ENCODE measurements at places on chromosomes 7 and 10.

- DNase-seq: no peak
These were observed 31.1 kb downstream of the PIK3CG start for GRCh38 chr7:106896231-106896630.

DNA sequence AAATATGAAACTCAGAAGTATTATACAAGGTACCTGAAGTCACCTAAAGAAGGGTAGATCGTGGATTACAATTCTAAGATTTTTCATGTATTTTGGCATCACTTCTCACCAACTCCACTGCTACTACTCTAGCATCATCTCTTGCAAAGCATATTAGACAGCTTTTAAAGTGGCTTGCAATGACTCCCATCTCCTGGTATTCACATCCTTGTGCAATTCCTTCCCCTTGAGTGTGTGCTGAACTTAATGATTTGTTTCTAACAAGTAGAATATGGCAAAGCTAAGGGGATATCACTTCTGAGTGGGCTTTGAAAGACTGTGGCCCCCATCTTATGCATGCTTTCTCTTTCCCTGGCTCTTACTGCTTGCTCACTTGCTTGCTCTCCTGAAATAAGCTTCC is 280.2 kb downstream of the SNX13 start:
- DNase-seq: no peak

DNA sequence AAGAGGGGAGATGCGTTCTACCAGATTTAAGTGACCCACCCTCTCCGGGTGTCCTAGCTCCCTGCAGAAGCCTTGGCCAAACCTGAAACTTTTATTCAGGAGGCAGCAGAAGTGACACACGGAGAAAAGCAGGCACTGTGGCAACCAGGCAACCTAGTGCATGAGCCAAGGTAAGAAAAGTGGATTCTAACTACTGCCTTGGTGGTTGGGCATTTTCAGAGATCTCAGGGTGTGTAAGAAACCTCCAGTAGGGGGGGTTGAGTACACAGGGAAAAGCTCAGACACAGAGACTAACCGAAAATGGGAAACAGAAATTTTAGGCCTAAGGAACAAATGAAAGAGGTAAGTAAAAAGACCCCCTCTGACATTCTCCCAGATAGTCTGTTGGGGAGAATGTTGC is 645.7 kb downstream of the ANKRD7 start:
- peak; percentile 50 for DNase-seq

DNA sequence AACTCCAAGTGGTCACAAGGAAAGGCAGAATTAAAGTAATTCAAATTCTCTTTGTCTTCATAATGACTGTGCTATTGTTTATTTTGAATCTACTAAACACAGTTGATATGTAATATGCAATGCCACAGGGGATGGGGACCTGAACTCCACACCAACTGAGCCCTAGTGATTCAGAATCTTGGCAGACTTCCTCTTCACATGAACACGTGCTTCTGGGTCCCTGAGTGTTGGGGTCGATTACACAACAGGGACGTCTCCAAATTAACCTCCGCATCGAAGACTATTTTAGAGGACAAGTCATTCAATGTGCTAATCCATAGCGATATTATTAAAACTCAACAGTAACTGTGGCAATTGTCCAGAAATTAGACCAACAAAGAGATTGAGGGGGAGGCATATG is 95.3 kb upstream of the CARD11 start:
- DNase-seq: no peak

- DNase-seq: no peak
These were observed 4.3 kb upstream of the LIPF start for GRCh38 chr10:88659725-88660597.

GRCh38 chr10:89251409-89252224 is at the start of gene LIPA:
Gene LIPA, minus strand, starts transcription at chr10:89251775. Its CDS starts 4,127 bp downstream, at chr10:89247648.
- peak; percentile 99 for DNase-seq

- DNase-seq: no peak
These were observed 61.0 kb downstream of the MEOX2 start for GRCh38 chr7:15625466-15625865.

- DNase-seq: peak; percentile 96
These were observed at the start of gene CHST12 for GRCh38 chr7:2403014-2403717. Gene CHST12, plus strand, starts transcription at chr7:2403611. Its CDS starts 29,029 bp downstream, at chr7:2432640.

DNA sequence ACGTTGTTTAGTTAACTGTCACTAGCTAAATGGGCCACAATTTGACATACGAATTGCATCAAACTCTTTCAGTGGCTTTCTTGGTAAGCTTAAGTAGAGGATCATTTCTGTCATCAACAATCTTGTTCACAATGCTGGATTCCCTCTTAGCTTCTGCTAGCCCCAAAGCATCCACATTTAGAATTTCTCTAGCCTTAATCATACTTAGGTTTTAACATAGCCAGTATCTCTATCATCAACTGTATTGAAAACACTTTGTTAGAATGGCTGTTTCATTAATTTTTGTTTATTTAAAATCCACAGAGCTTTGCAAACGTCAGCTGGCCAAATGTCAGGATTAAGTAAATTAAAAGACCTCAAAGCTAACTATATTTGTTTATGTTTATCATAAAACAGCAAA is 41.1 kb downstream of the ABRAXAS2 start:
- no peak for DNase-seq

GRCh38 chr7:157855452-157856213 is 518.8 kb downstream of the DNAJB6 start:
- no peak for DNase-seq

DNA sequence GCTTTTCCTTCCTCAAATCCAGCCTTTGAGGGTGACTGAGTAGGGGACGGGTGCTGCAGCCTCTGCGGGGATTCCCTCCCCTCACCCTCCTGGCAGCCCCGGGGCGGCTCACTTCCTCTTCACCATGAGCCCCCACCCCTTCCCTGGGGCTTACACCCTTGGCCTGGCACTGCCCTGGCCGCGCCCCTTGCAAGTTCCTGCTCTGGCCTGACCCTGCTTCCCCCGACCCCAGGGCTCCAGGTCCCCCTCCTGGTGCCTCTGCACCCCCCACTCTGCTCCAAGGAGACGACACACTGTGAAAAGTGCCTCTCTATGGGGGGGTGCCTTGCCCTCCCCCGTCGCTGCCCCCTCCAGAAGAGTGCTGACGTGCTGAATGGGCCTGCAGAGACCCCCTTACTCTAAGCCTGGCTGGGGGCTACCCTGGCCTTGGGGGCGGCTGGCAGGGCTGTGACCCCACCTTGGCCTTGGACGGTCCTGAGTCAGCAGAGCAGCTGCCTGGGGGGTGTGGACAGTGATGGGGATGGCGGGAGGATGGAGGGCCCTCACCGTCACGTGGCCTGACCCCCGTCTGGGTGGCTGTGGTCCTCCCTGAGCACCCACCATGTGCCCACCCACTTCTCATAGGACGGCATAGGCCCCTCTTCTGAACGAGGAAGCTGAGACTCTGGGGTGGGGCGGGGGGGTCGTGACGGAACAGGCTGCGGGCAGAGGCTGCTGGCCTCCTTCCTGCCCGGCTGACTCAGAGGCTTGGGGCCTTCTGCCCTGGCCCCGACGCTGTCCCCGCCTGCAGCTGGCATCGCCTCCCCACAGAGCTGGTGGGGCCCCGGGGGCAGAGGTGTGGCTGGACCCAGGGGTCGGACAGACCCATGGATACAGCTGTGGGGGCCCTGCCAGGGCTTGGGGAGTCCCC is 9.8 kb downstream of the LFNG start:
- no peak for DNase-seq

DNA sequence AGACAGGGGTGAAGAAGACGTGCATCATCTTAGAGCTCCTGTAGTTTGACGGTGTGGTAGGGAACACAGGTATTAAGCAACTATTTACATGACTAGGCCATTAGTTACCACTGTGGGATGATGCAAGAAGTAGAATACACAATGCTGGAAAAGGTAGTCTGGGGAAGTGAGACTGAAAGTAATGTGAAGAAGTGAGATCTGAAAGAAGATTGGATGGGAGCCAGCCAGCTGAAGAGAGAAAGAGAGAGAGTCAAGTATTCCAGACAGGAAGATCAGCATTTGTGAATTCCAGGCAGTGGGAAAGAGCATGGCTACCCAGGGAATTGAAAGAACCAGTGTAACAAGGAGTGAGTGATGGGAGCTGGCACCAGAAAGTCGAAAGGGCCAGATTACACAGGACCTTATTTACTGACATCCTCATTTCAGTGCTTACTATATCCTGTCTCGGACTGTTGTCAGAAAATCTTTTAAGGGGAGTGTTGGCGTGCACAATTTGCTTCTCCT is 4.0 kb upstream of the CFAP58 start:
- peak; percentile 39 for DNase-seq

DNA sequence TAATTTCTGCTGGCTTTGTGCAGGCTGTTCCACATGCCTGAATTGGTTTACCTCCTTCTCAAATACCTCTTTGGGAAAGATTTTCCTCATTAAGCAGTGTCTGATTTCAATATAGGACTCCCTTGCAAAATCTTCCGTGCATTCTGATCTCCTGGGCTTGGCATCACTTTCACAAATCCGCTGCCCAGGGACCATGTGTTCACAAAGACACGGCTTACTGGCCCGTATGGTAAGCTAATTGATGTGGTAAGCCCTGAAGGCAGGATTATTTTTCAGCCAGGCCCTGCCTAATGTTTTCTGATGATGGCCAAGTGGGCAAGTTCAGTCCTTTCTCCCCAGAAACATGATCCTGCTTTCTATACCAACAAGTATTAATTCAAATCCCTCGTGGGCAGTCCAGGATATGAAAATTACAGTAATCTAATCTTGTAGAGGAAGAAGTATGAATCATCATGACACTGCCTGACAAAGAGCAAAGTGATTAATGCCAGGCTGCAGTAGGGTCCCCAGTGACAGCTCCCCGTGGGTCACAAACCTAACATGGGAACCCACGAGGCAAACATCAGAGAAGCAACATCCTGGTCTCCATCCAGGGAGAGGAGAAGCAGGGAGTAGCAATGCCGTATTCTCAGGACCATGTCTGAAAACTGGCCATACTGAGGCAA is 11.6 kb upstream of the SVIL start:
- DNase-seq: no peak

GRCh38 chr7:47743965-47744591 is 162.2 kb upstream of the TNS3 start:
- DNase-seq: no peak

DNA sequence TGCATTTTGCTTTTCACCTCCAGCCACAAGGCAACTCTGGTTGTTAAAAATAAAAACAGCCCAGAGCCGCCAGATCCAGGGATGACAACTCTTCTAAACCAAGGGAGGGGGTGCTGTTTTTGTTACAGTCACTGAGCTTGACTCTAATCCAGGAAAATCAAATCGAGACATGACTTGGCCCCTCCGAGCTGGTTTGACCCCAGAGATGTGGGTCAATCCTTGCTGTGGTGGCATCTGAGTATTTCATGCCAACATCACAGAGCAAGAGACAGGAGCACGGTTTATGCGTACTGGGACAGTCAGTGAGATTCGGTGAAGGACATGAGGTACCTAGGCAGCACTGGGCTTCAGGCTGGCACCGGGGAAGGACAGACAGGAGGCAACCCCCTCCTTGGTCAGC is 88.8 kb upstream of the ZMIZ1 start:
- no peak for DNase-seq

GRCh38 chr7:55546814-55547213 is 25.5 kb downstream of the VOPP1 start:
- DNase-seq: no peak

DNA sequence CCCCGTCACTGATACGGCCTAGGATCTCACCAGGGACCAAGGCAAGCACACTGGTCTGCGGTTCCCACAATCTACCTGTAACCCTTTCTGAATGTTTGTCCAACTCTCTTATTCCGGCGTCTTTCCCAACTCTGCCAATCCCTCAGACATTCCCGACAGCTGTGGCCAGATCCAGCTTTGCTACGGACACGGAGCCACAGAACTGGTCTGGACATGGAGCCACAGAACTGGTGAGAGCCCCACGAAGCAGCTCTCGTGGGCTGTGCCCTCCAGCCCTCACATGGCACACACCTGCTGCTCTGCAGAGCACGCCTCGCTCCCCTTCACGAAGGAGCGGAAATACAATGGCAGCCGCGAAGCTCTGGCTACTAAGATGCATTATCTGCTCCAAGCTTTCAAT is 376.8 kb downstream of the DNAJB6 start:
- DNase-seq: no peak

DNA sequence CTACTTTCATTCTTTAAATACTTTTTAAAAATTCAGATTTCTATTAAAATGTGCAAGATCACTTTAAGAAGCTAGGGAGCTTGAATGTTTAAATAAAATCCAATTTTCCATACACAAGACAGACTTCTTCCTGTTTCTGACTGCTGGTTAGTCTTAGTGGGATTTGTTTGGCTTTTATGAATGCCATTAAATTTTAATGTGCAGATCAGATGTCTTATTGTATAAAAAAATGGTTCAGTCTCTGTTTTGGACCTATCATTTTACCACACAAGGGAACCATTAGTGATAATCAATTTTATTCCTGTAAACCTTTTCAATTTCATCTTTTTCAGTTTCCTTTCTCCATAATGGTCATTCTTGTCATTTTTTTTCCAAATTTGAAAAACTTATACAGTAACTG is 63.2 kb downstream of the VCL start:
- DNase-seq: no peak

GRCh38 chr7:106134241-106134640 is 22.1 kb upstream of the SYPL1 start:
- no peak for DNase-seq

DNA sequence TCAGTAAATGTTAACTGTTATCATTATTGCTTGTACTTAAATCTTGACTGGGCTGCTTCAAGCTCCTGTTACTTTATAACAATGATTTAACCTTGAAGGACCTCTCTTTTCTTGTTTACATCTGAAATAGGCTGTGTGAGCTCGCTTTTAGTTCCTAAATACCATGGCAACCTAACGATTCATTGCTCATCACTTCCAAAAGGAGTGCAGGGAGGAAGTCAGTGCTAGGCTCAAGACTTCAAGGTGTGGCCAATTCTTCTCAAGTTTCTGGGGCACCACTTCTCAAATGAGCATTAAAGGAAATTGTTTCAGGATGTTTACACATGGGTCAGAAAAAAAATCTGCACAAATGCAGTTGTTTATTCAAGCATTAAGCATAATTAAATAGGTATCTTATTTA is 284.2 kb downstream of the MTERF1 start:
- no peak for DNase-seq

- DNase-seq: no peak
These were observed 45.1 kb downstream of the INPP5F start for GRCh38 chr10:119770928-119771327.

- DNase-seq: no peak
These were observed 154.8 kb downstream of the DGKB start for GRCh38 chr7:14747701-14748100.

DNA sequence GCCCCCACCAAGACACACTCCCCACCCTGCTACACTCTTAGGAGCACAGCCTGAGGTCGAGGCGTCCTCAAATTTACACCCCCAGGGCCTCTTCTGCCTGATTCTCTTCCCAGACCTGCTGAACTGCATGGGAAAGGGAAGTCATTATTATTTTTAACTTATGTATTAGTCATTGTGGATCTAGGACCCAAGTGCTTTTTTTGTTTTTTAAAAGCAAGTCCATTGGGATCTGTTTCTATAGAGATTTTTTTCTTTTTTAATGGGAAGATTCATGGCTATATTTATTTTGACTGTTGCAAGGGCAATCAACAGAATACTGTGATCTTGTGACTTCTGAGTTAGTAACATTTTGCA is 203.8 kb downstream of the ZMYND11 start:
- no peak for DNase-seq

- no peak for DNase-seq
These were observed 139.3 kb downstream of the GLI3 start for GRCh38 chr7:42097752-42098151.
